ENCODE measurements at places on chromosomes 2 and 18. TPM values are rescaled to one million over a fixed set of nuclear protein-coding genes. Genes with fewer than 3 reads are reported as not detected.

DNA sequence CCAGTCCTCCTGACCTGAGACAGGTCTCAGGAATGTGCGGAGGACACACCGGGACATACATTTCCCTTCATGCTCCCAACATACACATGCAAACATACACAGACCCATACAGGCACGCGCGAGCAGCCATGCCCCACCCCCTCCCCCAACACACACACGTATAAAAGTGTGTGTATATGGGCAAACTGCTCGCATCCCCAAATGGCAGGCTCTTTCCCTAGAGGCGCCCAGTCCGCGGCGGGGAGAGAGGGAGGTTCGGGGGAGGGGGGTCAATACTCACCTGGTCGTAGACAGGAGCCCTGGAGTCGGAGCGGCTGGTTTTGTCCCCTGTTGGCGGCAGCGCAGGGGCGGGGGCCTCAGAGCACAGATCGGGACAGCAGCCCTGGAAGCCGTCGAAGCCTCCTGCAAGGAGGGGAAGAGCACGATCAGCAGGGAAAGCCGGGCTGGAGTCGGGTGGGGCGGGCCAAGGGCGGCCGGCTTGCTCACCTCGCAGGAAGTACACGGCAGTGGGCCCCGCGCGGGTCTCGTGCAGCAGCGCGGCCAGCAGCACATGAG lies 682 bp downstream of the DUSP2 start:
- no peak for DNase-seq

DNA sequence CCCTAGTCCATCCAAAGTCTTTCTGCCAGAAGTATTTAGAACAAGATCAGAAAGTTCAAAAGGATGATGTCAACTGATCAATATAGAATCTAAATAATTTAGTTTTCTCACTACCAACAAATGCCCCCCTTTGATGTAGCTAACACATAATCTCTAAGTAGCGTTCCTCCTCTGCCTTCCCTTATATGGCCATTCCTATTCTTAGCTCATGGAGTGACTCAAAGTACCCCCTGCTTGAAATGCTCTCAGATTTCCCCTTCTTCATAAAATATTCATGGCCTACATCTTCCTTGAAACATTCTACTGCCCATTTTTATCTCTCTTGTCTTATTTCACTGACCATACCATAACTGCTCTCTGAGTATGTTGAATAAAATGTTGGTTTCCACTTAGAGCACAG lies 151.5 kb downstream of the UPP2 start:
- DNase-seq = no peak

GRCh38 chr2:241770936-241771285 lies 5.7 kb upstream of the GAL3ST2 start:
- DNase-seq = no peak

DNA sequence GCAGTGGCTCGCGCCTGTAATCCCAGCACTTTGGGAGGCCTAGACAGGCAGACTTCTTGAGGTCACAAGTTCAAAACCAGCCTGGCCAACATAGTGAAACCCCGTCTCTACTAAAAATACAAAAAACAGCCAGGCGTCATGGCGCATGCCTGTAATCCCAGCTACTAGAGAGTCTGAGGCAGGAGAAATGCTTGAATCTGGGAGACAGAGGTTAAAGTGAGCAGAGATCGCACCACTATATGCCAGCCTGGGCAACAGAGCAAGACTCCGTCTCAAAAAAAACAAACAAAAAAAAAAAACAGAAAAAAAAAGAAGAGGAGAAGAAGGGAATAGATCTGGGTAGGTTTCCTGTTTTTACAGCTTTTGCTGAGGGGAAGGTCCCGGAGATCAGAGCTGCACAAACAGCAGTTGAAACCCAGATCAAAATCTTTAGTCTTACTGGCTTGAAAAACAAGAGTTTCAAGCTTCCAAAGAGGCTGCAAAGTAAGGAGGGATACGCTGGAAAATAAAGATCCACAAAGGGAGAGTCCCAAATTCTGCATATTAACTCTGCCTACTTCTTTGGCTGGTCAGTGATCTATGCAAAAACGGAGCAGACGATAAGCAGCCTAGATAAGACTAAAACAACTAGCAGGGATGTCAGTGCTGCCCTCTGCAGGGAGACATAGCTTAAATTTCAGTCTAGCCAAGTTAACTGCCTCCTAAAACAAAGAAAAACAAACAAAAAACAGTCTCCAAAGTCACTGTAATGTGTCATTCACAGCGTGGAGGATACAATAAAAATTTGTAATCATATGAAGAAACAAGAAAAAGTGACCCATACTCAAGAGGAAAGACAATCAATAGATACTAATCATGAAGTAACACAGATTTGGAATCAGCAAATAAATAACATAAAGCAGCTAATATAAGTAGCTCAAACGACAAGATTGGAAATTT lies 74.1 kb downstream of the TLK1 start:
- peak; percentile 58 for DNase-seq

DNA sequence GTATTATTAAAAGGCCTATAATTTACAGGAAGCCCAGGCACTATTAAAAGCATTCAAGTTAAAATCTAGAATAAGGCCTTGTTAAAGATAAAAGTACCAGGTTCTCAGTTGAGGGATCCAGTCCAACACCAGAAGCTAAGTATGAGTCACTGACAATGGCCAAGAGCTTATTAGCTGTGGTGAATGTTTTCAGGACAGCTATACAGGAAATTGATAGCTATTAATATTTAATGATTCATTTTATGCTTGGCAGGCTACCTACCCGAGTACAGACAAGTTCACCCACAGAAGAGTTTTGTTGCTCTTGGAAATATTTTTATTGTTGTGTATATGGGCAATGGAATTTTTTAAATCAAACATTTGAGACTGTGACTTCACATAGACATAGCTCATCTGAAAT lies 729.6 kb upstream of the ZNF804A start:
- DNase-seq = no peak

DNA sequence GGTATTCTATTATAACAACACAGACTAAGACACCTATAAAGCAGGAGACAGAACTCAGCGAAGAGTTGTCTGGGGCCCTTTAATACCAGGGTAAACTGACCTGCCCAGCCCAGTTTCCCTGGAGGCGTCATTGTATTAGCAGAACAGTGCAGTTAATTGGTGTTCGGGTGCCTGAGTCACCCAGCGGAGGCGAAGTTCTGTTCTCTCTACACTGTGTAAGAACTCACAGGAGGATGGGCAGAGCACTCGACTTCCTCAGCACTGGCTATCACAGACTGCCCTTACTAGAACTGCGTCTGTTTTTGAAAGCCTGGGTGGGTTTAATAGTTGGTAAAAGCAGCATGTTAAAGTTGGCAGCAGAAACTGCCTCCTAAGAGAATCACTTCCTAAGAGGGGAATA lies 106.5 kb upstream of the ATP8B1 start:
- no peak for DNase-seq

Gene INO80C
- total RNA-seq = 27.2 TPM

All from adrenal gland (tissue), 19 donors.